ENCODE measurements at places on chromosomes 5 and 9.

GRCh38 chr5:34751807-34752736 lies 86.9 kb upstream of the TTC23L start:
- no peak for DNase-seq

DNA sequence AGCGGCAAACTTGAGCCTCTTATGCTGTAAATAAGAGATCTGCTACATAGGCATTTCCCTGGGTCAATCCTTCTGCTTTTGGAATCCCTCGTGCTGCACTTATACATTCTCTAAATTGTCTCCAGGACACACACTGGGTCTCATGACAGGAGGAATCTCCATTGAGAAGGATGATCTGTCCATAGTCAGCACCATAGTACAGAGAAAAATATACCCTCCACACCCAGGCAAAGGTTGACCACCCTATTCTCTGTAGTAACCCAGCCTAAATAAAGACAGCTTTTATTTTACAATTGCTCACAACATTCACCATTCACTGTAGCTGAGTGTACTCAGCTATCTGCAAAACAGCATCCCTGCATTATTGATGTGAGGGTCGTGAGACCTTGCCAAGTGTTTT lies 111.2 kb downstream of the SV2C start:
- DNase-seq, result no peak

GRCh38 chr5:125412561-125413495 lies 666.4 kb upstream of the ZNF608 start:
- DNase-seq, result peak; percentile 94

- DNase-seq, result no peak
These were observed 159.2 kb downstream of the SNX18 start for GRCh38 chr5:54676481-54677340.

DNA sequence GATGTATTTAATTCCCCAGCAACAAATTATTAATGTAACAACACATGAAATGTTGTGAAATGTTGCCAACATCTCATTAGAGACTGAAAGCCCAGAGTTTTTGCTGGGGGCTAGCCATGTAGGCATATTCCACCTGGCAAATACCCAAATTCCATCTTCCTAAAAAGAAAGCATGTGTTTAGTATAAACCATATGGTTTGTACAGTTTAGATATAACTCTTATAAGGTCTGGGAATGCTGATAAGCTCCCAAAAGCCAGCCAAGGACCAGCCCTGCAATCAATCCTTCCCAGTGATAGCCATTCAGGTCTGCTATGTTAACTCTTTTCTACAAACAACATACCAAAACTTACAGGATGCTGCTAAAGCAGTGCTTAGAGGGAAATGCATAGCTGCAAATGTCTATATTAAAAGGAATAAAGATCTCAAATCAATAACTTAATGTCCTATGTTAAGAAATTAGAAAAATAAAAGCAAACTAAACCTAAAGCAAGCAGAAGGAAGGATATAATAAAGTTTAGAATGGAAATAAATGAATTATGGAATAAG lies 158.9 kb downstream of the AUH start:
- no peak for DNase-seq

DNA sequence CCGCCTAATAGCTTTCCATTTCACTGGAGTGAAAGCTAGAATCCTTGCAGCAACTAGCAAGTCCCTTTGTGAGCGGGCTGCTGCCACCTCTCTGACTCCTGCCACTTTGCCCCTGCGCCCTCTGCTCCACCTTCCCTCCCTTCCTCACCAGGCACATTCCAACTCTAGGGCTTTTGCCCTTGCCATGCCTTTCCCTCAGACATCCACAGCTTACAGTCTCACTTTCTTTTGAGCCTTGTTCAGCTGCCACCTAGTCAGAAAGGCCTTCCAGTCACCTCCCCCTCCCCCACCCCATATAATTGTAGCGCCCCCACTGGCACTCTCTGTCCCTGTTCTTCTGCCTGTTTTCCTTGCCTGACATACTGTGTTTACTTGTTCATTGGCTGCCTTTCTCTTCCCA lies 31.0 kb downstream of the CYSTM1 start:
- no peak for DNase-seq

GRCh38 chr9:69502671-69503301 lies 169.4 kb downstream of the APBA1 start:
- no peak for DNase-seq

- DNase-seq, result peak; percentile 66
These were observed at the start of gene PCDHB6 for GRCh38 chr5:141149812-141150211. Gene PCDHB6 (plus strand): TSS chr5:141150057. CDS start chr5:141150258, 201 bp downstream.

GRCh38 chr5:157651623-157652376 lies 438 bp downstream of the SOX30 start:
- no peak for DNase-seq

GRCh38 chr5:135110785-135111596 lies 77.0 kb upstream of the PITX1 start:
- no peak for DNase-seq

DNA sequence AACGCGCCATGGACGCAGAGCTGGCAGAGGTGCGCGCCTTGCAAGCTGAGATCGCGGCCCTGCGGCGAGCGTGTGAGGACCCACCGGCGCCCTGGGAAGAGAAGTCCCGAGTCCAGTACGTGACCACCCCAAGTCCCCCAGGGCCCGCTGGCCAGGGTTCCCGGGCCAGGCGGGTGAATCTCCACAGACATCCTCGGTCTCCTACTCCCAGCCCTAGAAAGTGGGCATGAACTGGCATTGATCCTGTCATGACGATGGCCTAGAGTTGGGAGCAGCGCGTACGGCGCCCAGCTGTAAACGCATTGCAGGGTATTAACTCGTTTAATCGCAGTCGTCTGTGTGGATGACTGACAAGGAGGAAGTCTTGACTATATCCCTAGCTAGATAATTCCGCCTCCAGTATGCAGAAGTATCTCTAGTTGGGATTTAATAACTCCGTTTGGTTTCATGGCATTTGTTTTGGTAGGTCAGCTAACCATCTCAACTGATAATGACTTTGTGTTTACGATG lies 293 bp downstream of the CENPP start:
- no peak for DNase-seq

Data from BE2C (cell line).